ENCODE measurements at places on chromosomes 5 and 9.

- DNase-seq: no peak
Measured at GRCh38 chr5:72749362-72749997, 67.0 kb upstream of the TNPO1 start.

- DNase-seq: no peak
Measured at GRCh38 chr5:176716320-176716719, 69.0 kb downstream of the TSPAN17 start.

DNA sequence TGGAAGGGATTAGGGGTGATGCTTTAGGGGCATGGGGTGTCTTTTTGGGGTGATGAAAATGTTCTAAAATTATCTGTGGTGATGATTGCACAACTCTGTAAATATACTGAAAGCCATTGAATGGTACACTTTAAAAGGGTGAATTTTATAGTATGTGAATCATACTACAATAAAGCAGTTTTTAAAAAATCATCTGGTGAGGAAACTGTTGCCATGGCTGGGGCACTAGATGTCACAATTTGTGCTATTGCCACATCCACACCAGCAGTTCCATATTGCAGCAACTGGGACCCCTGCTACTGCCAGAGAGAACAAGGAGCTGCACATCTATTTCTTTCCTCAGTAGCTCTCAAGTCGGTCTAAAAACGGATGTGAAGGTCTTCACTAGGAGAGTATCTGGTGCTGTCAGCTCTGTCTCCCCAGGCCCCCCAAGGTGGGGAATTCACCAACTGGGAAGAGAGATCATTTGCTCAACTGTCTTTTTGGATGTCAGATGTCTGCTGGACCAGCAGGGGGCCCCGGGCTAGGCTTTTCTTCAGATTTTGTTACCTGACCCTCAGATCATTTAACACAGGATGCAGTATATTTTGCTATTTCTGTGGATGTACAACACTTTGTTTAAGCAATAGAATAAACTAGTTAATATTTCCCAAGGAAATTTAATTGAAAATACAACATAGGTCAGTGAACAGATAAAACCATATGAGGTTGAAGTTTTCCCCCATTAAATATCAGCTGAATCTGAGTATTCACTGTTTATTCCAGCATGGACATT lies 13.2 kb downstream of the CMYA5 start:
- no peak for DNase-seq

DNA sequence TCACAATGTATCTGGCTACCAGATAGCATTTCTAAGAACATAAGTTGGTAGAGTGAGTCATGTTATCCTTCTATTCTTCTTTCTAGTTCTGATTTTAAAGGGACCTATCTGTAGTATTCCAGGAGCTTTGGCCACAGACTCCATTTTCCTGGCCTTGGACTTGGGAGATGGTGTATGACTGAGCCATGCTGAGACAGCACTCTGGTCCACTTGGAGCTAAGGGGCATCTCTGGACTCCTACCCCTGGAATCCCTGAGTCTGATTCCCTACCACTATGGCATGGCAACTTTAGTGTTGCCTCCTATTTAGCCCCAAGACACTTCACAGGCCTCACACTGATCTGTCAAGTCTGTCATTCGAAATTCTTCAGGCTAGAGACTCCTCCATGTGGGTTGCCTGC lies 58.8 kb downstream of the BAAT start:
- no peak for DNase-seq

- no peak for DNase-seq
Measured at GRCh38 chr5:125837866-125838265, 585.3 kb upstream of the GRAMD2B start.

GRCh38 chr5:37772255-37772654 lies 67.6 kb downstream of the GDNF start:
- DNase-seq: no peak

DNA sequence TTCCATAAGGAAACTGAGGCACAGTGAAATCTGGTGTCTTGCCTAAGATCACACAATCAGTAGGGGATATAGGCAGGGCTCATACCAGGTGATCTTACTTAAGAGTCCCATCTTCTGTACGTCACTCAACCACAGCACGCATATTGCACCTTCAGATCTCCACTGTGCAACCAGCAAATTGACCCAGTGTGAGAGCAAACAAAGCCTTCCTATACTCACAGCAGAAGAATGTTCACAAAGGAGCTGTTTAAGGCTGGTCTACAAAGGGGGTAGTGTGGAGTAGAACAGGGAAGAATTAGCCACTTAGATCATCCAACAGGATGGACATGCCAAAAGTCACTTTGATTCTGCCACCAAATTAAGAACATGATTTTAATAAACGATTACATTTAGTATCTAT lies 305.9 kb downstream of the SLIT3 start:
- DNase-seq: no peak

DNA sequence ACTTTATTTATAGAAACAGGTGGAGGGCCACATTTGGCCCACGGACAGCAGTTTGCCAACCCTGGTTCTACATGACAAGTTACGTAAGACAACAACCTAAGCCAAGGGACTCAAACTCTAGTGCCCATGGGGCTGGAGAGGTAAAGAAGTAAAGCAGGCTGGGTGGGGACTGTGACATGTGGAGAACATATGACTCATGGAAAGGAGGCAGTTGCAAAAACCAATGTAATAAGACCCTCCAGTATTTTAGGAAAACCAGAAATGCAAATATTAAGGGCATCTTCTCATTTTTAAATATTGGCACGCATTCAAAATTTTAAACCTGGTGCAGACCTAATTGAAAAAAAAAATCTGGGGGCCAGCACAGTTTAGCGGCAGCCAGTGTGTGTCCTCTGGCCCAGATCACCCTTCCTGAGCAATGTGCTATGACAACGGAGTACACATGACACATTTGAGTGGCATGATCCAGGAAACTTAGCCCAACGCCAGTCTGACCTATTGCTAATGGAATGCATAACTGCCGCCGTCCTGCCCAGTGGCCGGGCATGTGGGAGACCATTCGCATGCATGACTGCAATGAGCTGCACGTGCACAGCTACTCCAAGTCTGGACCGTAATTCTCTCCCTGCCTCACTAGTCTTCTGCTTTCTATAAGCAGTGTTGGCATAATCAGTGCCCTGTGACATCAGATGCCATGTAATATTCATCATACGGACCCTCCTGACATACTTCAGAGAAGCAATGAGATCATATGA lies 97.2 kb downstream of the SH3TC2 start:
- no peak for DNase-seq

- DNase-seq: no peak
Measured at GRCh38 chr9:14307989-14308852, 5.7 kb downstream of the NFIB start.

- no peak for DNase-seq
Measured at GRCh38 chr5:137880313-137880712, 8.9 kb upstream of the PKD2L2 start.

- no peak for DNase-seq
Measured at GRCh38 chr9:133656211-133657119, 20.3 kb downstream of the DBH start.

DNA sequence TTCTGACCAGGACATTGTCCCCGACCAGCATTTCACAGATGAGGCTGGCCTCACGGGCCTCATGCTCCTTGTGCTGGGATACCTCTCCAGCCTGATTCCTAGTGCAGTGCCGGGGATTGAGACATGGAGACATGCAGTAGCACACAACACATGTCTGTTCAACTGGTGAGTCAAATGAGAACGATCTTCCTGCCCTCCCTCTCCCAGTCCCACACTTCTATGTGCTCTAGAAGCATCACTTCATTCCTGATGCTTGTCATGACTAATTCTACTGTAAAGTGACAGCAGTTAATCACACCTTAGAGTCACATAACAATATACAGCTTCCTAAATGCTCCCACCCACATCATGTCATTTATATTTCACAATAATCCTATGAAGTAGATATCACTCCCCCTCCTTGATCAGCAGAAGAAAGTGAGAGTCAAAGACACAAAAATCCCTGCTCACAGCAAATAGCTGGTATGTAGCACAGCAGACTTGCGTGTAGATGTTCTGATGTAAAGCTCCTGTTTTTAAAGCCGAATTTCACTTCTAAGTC lies 101.8 kb downstream of the CCDC192 start:
- no peak for DNase-seq

DNA sequence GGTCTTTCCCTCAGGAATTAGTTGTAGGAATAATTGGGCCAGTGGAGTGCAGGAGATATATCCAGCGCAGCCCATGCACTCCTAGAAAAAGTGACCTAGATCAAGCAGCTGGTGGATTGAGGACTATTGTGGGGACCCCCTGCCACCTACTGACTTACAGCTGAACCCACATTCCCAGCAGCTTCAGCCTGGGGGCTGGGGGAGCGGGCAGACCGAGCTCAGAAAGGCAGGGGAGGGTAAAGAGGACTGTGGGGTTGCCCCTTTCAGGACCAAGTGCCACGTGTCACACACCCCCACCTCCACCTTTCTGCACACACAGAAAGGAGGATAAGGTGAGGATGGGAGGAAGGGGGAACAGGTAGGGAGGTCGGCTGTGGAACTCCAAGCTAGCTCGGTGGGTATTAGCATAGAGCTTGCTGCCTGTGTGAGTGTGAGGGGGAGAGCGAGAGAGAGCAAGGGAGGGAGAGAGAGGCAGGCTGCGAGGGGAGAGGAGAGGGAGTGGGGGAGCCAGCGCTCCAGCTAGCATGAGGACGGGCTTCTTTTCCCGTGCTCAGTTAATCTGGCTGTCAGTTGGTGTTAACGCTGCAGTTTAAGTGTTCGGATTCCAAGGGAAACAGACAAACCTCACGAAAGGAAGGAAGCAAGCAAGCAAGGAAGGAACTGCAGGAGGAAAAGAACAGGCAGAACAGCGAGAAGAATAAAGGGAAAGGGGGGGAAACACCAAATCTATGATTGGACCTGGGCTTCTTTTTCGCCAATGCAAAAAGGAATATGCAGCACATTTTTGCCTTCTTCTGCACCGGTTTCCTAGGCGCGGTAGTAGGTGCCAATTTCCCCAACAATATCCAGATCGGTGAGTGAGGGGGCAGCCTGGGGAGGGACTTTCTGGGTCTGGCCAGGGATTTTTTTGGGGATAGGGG lies at the start of gene GRIA1:
TSS of gene GRIA1 (plus strand) at position 553 of the 920 bp plus-strand sequence.
- no peak for DNase-seq

DNA sequence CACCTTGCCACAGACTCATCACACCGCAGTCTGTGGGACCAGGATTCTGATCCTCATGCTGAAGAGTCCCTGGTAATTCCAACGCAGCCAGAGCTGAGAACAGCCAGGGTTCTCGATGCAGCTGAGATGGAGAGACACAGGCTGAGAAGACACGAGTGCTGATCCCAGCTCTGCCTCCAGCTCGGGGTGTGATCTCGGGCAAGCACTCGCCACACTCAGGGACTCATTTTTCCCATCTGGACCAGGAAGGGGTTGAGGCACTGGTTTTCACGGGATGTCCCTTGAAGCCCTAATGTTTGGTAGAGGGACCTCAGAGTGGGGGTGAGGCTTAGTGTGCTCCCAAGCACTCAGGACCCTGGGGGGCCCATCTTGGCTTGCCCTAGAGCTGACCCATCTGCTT lies 200.4 kb downstream of the CDK5RAP2 start:
- DNase-seq: no peak

GRCh38 chr5:75049456-75050351 lies 2.7 kb downstream of the GCNT4 start:
- peak; percentile 84 for DNase-seq

DNA sequence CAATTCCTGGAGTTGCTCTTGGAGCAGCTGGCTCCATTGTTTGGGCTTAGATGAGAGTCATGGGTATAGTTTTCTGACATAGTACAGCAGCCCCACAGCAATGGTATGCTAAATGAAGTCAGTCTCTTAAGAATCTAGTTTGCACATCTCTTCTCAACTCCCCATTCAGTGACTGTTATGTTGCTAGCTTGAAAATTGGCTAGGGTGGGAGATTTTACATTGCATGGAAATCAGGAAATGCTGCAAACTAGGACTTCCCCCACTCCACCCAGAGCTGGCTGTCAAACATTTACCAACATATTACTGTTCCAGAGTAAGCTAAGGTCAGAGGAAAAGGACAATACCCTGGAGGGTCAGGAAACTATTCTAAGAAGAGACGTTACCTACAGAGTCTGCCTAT lies 17.6 kb upstream of the FCHO2 start:
- DNase-seq: no peak

GRCh38 chr5:84430863-84431663 lies 46.4 kb upstream of the EDIL3 start:
- no peak for DNase-seq
